ENCODE measurements at places on chromosomes 16 and 17.

GRCh38 chr17:29138184-29138955 is 41.8 kb downstream of the MYO18A start:
- DNase-seq, result peak; percentile 37

- DNase-seq, result peak; percentile 4
Measured at GRCh38 chr17:72591289-72592241, 470.7 kb downstream of the SOX9 start.

GRCh38 chr17:74972107-74972972 is at the start of gene HID1:
Gene HID1, minus strand, starts transcription at chr17:74972759. Its CDS starts 103 bp downstream, at chr17:74972656.
- peak; percentile 85 for DNase-seq

- DNase-seq, result no peak
Measured at GRCh38 chr16:71262391-71262790, 26.8 kb downstream of the CMTR2 start.

- no peak for DNase-seq
Measured at GRCh38 chr16:50151322-50151721, 1.8 kb upstream of the TENT4B start.
